ENCODE measurements at places on chromosomes 4 and X. TPM values are rescaled to one million over a fixed set of nuclear protein-coding genes. Genes with fewer than 3 reads are reported as not detected.

DNA sequence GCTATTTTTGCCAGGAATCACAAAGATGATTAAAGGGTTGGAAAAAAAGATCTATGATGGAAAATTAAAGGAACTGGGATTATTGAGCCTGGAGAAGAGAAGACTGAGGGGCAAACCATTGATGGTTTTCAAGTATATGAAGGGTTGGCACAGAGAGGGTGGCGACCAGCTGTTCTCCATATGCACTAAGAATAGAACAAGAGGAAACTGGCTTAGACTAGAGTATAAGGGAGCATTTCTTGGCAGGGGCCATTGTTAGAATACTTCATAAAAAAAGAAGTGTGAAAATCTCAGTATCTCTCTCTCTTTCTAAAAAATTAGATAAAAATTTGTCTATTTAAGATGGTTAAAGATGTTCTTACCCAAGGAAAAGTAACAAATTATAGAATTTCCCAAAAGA, 75.1 kb downstream of the NPNT start:
- H3K27me3 ChIP-seq = no peaks in the 10 kb centered on the region
- no peak overlapping the region for H3K4me3 ChIP-seq
- no peak for DNase-seq
- no peaks in the 10 kb centered on the region for H3K36me3 ChIP-seq
- peaks cover 15% of the 10 kb centered on the region for H3K4me1 ChIP-seq
- H3K27ac ChIP-seq = no peak overlapping the region

DNA sequence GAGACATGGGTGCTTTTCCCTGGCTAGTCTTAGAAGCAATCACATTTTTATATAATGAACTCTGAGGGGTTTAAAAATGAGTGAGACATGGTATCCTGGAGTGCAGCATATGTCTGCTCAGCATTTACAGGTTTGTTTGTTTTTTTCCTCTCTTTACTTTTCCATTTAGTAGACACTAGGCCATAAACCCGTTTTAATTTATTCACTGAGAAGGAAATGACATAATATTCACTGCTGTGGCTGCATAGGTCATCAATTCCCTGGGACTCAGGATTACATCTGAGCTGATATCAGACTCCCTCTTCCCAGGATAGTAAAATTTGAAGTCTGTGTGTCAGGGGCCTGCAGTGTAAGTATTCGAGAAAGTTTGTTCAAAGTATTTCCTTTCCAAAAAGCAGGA, 178.9 kb upstream of the SPRY1 start:
- H3K4me1 ChIP-seq = no peaks in the 10 kb centered on the region
- no peak for DNase-seq
- H3K36me3 ChIP-seq = no peaks in the 10 kb centered on the region
- H3K27ac ChIP-seq = no peak overlapping the region

DNA sequence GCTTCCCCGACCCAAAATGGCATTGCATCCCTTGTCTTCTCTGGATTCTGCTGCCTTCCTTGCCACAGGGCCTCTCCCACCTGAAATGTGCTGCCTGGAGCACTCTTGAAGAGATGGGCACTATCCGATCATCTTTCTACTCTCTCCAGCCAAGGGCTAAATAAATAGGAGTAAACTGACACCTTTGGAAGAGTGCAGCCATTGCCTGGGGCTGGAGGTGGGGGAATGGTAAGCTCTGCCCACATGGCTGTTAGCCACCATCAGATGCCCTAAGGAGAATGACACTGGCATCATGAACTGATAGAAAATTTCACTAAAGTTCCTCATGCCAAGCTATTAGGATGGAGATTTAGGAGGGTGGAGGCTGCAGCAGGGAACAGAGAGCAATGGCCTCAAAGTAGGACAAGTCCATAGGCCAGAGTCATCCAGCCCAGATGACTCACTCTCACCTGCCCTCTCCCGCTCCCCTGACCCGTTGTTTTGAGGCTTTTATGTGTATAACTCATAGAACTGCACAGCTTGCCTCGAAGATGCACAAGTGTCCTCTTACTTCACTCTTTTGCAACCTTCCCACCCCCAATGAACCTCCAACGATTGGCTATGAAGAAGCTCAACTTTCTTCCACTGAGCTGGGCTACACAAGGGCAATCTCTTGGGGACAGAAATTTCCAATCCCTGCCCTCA, 822 bp upstream of the PFKFB1 start:
- H3K4me3 ChIP-seq = no peak overlapping the region
- H3K4me1 ChIP-seq = peaks cover 6% of the 10 kb centered on the region
- no peak overlapping the region for H3K27ac ChIP-seq
- no peaks in the 10 kb centered on the region for H3K27me3 ChIP-seq

DNA sequence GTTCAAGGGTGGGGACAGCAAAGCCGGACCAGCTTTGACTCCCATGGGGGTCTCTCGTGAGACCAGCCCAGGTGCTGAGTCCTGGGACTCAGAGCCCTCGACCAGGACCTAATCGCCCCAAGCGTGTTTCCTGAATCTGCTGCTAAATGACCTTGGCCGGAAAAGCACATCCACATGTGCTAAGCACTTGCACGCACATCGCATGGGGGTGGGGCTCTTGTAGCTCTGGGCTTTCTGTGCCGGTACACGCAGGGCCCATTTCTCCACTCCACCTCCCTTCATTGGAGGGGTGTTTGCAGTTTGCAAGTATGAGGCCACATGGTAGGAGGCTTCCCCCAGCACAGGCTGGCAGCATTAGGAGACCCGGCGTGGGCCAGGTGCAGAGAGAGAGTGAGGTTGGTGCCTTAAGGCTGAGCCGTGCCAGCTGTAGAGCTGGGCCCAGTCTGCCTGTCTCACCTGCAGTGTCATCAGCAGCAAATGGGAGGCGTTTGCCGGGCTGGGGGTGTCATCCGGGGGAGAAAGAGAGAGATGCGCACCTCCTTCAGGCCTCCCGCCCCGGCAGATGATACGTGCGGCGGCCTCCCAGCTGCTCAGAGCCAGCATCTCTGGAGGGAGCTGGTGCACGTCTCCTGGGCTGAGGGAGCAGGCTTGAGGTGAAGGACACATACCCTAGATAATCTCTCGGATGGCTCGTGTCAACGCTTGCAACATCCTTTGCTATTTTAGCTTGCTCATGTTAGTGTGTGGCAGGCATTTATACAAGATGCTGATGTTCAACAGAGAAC, 45.2 kb upstream of the CLCN4 start:
- no peak overlapping the region for H3K27ac ChIP-seq
- no peaks in the 10 kb centered on the region for H3K27me3 ChIP-seq
- peaks cover 4% of the 10 kb centered on the region for H3K36me3 ChIP-seq
- no peak for DNase-seq

DNA sequence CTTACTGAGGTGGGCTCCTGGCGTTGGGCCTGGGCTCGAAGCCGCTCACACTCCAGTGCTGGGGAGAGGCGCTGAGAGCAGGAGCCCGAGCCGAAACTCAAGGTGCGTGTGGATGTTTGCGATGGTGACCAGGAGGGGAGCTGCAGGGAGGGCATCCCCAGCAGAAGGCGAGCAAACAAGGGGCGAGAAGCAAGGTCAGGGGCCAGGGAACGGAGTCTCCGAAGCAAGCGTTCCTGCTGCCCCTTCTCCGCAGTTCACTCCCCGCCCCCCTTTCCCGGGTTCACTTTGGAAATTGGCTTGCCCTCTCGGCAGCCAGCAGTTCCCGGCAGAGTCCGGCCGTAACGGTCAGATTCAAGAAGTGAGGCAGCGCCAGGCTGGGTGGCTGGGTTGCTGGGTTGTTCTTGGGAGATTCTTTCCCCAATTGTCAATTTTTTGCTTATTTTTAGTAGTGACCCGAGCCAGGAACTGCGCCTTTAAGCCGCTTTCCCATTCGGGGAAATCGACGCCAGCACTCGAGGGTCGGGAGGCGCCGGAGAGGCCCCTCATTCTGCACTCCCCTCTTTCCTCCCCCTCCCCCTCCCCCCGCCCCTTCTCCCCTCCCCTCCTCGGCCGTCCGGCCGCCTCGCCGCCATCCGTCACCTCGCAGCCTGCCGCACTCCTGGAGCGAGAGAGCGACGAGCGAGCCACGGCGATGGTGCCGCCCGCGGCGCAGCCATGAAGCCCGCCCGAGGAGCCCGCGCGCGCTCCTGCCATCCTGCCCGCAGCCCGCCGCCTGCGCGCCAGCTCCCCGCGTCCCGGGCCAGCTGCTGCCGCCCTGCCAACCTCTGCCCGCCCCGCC, at the start of gene FRMPD3:
Gene FRMPD3 (plus strand): TSS at position 655 of the 838 bp plus-strand sequence. CDS start 76,937 bp downstream, outside the sequence.
- peak; percentile 25 for DNase-seq
- H3K4me1 ChIP-seq = peaks cover 6% of the 10 kb centered on the region
- H3K36me3 ChIP-seq = no peaks in the 10 kb centered on the region
- peak within 1 kb of the TSS; percentile 67 for H3K4me3 ChIP-seq

GRCh38 chr4:181982437-181982836, 260.8 kb upstream of the TENM3 start:
- H3K36me3 ChIP-seq = no peaks in the 10 kb centered on the region
- no peaks in the 10 kb centered on the region for H3K4me1 ChIP-seq
- DNase-seq = no peak
- no peaks in the 10 kb centered on the region for H3K27me3 ChIP-seq

GRCh38 chr4:121192480-121192879, 28.4 kb upstream of the TNIP3 start:
- H3K27me3 ChIP-seq = peaks cover 5% of the 10 kb centered on the region
- DNase-seq = peak; percentile 51
- H3K36me3 ChIP-seq = no peaks in the 10 kb centered on the region
- no peak overlapping the region for H3K27ac ChIP-seq

GRCh38 chr4:95850161-95850560, 10.3 kb downstream of the PDHA2 start:
- H3K27me3 ChIP-seq = no peaks in the 10 kb centered on the region
- H3K4me1 ChIP-seq = peaks cover 5% of the 10 kb centered on the region
- H3K36me3 ChIP-seq = no peaks in the 10 kb centered on the region
- DNase-seq = no peak
- no peak overlapping the region for H3K27ac ChIP-seq
- H3K4me3 ChIP-seq = no peak overlapping the region

- DNase-seq = no peak
- peaks cover 27% of the 10 kb centered on the region for H3K4me1 ChIP-seq
- no peaks in the 10 kb centered on the region for H3K36me3 ChIP-seq
- no peak overlapping the region for H3K4me3 ChIP-seq
These were observed 9.4 kb upstream of the RHOH start for GRCh38 chr4:40187386-40187906.

GRCh38 chr4:39062770-39063097, 702 bp downstream of the KLHL5 start:
- no peaks in the 10 kb centered on the region for H3K36me3 ChIP-seq
- H3K4me3 ChIP-seq = no peak overlapping the region
- DNase-seq = no peak
- H3K27me3 ChIP-seq = no peaks in the 10 kb centered on the region

- no peaks in the 10 kb centered on the region for H3K36me3 ChIP-seq
- H3K27me3 ChIP-seq = no peaks in the 10 kb centered on the region
- peaks cover 5% of the 10 kb centered on the region for H3K4me1 ChIP-seq
These were observed 6.0 kb downstream of the UGT2B17 start for GRCh38 chr4:68570122-68570507.

- no peaks in the 10 kb centered on the region for H3K36me3 ChIP-seq
- H3K4me1 ChIP-seq = peaks cover 21% of the 10 kb centered on the region
- H3K4me3 ChIP-seq = no peak overlapping the region
- DNase-seq = no peak
- no peak overlapping the region for H3K27ac ChIP-seq
These were observed 35.0 kb downstream of the SAT1 start for GRCh38 chrX:23817979-23818336.

The PAPSS1 gene
- 28.0 TPM for total RNA-seq

The SPANXA1 gene
- total RNA-seq = not detected

The LRIT3 gene
- not detected for total RNA-seq

The CT83 gene
- total RNA-seq = not detected

The SATL1 gene
- total RNA-seq = not detected

The ERVMER34-1 gene
- 1.7 TPM for total RNA-seq

Measured in PC-3 (cell line).